Activated T-cell treated with anti-CD3 and anti-CD28 coated beads, Interleukin-2, amount 50 U/mL, for 4 hours (primary cell): ENCODE measurements at places on chromosomes 4 and X. TPM values are rescaled to one million over a fixed set of nuclear protein-coding genes. Genes with fewer than 3 reads are reported as not detected.

- DNase-seq: no peak
Measured at GRCh38 chr4:100879471-100879870, 361.6 kb upstream of the EMCN start.

DNA sequence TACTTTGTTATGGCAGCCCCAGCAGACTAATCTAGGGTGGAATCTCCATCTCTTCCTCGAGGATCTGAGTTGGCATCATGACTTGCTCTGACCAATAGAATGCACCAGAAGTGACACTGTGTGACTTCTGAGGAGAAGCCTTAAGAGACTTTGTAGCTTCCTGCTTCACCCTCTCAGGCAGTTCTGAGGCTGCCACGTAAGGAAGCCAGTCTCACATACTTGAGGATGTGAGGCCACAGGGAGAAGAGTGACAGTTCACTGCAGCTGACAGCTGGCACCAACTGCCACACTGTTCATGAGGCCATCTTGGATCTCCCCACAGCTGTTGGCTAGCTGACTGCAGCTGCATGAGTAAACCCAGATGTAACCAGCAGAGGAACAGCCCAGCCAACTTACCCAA lies 29.3 kb upstream of the BCOR start:
- no peak for DNase-seq

GRCh38 chrX:47296766-47297365 lies 64.1 kb downstream of the USP11 start:
- DNase-seq: no peak

DNA sequence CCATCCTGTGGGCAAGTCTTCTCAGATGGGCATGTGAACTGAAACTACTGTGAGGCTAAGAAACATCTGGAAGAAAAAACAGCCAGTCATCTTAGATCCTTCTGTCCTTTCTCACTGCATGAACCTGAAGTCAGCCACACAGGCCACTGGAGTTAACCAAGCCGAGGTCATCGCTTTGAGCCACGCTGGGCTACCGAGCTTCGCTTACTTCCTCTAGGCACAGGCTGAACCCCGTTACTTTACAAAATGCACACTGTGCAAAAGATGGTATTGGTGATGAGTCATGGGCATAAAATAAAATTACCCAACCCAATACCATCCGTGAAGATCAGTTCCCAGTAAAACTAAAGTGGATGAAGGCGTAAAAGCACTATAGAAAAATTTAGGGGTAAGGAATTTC lies 86.2 kb downstream of the MTMR1 start:
- no peak for DNase-seq

DNA sequence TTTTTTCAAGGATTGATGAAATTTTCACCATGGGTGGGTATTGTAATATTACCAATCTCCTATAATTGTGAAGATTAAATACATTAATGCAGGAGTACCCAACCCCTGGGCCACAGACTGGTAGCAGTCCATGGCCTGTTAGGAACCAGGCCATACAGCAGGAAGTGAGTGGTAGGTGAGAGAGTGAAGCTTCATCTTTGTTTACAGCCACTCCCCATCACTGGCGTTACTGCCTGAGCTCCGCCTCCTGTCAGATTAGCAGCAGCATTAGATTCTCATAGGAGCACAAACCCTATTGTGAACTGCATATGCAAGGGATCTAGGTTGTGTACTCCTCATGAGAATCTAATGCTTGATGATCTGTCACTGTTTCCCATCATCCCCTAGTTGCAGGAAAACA lies 15.1 kb downstream of the RAPGEF2 start:
- DNase-seq: no peak

DNA sequence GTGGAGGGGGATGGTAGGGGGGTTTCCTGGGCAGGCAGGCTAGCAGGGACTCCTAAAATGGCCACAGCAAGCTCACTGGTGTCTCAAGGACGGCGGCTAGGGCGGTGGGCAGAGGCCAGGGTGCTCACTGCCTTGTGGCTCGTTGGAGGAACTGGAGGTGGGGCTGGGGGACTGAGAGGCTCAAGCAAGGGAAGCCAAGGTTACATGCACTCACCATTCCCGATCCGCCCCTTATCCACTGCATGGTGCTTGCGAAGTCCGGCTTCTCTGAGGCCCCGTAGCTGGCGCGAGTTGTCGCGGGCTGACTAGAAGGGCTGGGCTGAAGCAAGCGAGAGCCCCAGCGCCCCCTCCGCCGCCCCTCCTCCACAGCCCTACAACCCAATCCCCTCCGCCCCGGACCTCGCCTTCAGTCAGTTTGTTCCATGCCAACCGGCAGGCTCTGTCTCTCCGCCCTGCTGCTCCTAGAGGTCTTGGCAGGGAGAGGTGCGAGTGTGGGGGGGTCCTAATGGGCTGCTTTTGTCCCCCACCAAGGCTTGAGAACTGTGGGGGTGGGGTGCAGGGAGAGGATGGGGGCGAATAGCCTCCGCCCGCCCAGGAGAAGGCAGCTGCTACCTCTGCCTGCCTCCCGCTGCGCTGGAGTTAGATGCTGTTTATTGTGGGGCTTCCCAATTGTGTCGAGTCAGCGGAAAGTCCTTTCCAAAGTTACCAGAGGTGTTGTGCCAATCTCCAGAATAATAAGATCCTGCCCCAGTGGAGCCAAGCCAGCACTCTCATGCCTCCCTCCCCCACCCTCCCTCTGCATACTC lies at the start of gene ARHGEF9:
TSS of gene ARHGEF9 (minus strand) at position 313 of the 806 bp plus-strand sequence. CDS start at position 244, 69 bp downstream.
- no peak for DNase-seq

DNA sequence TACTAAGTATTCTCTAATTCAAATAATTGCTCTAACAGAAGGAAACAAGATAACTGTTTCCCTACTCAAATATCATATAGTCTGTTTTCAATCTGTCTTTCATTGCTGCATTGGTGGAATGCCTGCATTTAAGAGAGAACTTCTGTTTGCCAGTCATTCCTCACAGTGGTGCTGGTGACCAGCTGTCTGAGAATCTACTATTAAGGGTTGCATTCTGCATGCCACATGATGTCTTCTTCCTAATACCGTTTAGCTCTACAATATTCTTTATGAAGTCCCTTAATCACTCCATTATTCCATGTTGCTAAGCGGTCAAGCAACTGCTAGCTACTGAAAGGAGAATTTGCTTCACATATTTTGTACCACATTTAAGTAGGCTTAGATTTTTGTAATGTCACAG lies 167.1 kb upstream of the CENPE start:
- DNase-seq: no peak

The CFAP47 gene
- not detected for total RNA-seq
